ENCODE measurements at places on chromosomes 3 and 15.

DNA sequence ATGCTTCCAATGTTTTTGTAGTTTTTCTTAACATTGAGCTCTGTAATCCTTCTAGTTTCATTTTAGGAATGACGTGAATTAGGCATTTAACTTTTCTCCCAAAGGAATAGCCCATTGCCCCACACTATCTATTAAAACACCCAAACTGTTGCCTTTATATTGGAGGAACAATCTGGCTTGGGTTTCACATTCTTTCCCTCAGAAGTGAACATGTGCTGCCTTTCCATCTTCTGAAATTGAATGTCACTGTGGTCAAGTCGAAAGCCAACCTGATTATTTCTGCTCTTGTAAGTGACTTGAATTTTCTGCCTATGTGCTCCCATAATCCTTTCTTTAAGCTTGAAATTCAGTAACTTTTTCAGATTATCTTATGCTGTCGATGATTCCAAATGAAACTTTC is 214.5 kb downstream of the SLC9A9 start:
- no peak for DNase-seq

DNA sequence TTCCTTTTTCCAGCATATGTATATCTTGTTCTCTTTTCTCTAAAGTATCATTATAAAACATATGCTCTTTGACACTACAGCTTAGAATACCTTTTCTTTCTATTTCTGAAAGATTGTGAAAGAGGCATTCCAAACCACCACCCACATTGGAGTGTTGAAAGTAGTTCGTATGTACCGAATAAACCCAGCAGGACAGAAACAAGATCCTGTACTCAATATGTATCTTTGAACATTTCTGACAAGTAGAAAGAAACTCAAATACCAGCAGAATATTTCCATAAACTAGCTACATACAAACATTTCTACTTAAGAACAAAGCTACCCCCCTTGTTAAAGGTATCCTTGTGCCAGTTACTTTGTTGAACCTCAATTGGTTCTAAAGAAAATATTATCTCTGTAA is 415.3 kb upstream of the ALCAM start:
- no peak for DNase-seq

GRCh38 chr3:149879872-149880271 is 66.9 kb downstream of the RNF13 start:
- peak; percentile 15 for DNase-seq

DNA sequence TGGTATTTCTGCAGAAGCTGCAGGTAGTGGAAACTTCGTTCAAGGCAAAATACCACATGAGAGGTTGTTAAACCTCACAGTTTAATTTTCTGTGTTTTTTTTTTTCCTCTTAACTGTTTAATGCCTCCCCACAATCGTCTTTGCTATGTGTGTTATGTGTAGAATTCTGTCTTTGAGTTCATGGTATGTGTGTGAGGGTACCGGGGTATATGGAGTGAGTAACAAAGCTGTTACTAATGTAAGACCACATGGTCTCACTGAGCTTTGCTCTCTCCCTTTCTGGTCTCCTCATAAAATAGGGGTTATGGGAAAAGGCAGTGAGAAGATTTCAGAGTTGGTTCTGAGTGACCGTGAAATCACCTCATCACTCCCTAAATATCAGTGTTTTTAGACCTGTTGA is 143.6 kb downstream of the USP13 start:
- no peak for DNase-seq

- no peak for DNase-seq
Observed at GRCh38 chr3:170622369-170623159, 36.7 kb upstream of the SLC7A14 start.

GRCh38 chr3:62113092-62113491 is 260.3 kb downstream of the FEZF2 start:
- DNase-seq: no peak

GRCh38 chr15:81388436-81388770 is 14.4 kb upstream of the TMC3 start:
- DNase-seq: no peak

DNA sequence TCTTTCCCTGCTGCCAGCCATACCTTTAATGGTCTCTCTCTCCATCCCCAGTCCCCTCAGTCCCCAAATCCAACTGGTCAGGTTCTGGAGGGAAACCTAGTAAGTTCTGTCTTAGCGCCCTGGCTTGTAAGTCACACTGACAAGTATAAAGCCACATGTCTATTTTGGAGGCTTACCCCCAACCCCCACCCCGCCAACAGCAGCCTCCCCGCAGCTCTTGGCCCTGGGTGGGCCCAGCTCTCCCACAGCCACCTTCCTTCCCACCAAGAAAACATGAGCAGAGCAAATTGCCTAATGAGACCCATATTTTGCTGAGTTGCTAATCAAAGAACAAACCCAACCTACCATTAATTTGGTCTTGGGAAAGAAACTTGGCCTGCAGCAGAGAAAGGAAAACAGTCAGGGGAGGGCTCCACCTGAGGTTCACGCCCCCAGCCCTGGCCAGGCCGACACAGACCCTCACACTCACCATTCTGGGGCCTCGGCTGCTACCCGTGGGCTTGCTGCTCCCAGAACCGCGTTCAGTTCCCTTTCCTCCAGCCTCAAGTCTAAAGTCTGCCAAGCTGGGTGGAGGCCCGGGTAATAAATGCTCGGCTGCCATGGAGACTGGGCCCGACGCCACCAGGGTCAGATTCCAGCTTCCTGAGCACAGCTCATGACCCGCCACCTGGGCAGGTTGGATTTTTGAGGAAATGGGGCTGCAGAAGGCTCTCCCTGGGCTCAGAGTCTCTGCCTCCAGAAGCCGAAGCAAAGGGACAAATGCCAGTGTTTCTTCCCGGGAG is at the start of gene CALML4:
CALML4 (minus strand) TSS at position 557 of the 782 bp plus-strand sequence; CDS start at position 472, 85 bp downstream.
- no peak for DNase-seq

DNA sequence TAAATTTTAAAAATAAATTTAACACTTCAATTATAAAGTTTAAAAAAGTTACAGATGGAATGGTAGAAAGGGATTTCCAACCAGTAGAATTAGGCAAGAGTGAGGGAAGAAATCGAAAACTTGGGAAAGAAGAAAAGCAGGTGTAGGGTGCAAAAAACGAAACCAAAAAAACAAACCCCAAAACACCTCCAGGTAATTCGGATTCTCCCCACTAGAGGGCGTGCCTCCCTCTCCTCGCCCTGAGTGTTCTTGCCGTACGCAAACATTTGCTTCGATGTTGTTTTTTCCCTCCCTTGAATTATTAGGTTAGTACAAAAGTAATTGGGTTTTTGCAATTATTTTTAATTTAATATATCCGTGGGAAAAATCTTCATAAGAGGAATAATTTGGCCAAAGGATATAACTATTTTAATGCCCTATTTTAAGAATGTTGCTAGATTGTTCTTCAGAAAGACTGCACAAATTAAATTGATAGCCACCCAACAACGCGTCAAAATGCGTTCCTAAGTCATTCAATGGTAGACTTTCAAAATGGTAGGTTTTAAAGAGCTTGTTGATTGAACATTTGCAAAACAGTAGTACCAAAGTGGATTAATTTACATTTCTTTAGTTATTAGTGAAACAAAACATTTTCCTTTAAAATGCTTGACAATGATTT is 63.7 kb downstream of the SLC30A4 start:
- DNase-seq: no peak

- DNase-seq: no peak
Observed at GRCh38 chr3:125357032-125357658, 18.0 kb downstream of the ZNF148 start.

GRCh38 chr15:57235873-57236272 is 140.4 kb upstream of the CGNL1 start:
- peak; percentile 48 for DNase-seq

- DNase-seq: no peak
Observed at GRCh38 chr3:147356145-147356908, 50.0 kb downstream of the ZIC4 start.

DNA sequence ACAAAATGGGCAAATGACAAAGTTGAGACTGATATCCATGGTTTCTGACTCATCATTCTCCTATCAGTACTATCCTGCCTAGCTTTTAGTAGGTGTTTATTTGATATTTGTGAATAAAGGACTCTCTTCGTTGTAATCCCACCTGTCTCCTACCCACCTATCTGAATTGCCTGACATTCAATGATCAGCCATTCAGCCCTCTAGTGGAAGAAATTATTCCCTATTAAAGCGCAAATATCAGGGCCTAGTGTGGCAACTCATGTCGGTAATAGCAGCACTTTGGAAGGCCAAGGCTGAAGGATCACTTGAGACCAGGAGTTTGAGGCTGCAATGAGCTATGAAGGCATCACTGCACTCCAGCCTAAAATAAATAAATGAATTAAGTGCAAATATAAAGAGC is 195.7 kb upstream of the SETMAR start:
- DNase-seq: no peak

DNA sequence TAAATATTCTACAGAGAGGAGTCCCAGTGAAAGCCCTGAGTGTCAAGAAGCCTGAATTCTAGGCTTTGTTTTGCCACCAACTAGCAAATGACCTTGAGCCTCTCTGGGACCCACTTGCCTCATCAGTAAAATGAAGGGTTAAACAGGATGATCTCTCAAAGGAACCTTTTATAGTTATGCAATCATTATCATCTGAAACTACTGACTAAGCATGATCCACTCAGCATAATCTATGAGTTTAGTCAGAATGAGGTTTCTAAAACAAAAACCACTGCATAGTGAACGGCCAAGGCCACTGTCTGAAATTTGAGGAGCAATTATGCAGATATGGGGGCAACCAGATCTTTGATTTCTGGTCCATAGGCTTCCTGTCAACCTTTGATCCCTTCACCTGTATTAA is 319.0 kb downstream of the MECOM start:
- DNase-seq: no peak

- DNase-seq: no peak
Observed at GRCh38 chr3:54538346-54538745, 389.5 kb downstream of the LRTM1 start.

DNA sequence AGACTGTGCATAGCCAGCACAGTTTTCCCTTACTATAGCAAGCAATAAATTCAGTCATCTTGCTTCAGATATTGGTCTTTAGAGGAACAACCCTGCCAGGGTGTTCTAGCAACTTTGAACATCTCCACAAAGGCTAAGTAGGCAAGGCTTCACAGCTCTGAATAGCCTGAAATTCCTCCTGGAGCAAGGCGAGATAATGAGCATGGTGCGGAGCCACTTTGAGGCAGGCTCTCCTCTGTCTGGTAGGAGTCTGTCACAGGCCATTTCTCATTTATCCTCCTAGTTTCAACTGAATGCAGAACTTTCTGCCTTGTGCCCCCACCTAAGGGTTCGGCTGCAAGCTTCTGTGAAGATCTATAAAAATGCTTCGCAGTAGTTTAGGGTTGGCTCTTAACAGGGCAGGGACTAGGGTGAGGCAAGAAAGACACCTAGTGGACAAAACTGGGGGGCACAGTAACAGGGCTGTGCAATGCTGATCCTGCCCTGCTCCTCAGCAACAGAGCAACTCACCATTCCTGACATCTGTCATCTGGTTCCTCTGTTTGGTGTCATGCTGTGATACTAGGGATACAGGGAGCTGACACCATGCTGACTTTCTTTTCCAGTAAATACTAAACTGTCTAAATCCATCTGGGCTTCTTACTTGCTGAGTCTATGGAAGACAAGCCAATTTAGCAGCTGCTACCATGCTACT is 16.6 kb upstream of the EHHADH start:
- no peak for DNase-seq

DNA sequence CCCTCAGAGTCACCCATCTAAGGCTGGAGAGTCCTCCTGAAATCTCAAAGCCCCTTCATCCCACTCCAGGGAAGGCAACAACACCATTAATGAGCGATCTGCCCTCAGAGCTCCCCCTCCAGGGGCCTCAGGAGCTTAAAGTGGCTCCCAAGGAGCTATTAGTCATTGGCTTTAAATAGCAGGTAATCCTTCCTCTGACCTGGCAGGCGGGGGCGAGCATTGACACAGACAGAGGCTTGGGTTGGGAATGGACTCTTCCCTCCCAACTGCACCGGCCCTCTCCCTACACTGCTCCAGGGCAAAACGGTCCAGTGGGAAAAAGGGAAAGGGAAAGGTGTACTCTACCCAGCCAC is 1.4 kb downstream of the MFGE8 start:
- DNase-seq: no peak

- DNase-seq: no peak
Observed at GRCh38 chr3:186577521-186577920, 7.0 kb downstream of the DNAJB11 start.

GRCh38 chr15:48352474-48353072 is 21.3 kb downstream of the DUT start:
- no peak for DNase-seq

GRCh38 chr3:63405882-63406281 is 127.8 kb downstream of the SYNPR start:
- no peak for DNase-seq

DNA sequence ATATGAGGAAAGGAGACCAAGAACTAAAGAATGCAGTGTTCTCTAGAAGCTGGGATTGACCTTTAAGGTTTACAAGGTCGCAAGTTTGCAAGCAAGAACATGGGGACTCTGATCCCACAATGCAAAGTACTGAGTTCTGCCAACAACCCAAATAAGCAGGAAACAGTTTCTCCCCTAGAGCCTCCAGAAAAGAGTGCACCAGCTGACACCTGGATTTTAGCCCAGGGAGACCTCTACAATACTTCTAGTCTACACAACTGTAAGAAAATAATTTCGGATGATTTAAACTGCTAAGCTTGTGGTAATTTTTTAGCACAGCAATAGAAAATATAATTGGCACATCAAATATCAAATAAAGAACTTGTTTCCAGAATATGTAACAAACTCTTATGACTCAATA is 46.4 kb downstream of the EHHADH start:
- DNase-seq: no peak

GRCh38 chr3:190566043-190566933 is 52.4 kb downstream of the IL1RAP start:
- peak; percentile 99 for DNase-seq

- peak; percentile 78 for DNase-seq
Observed at GRCh38 chr15:79310985-79311900, at the start of gene TMED3. Gene TMED3, plus strand, starts transcription at chr15:79311112. Its CDS starts 138 bp downstream, at chr15:79311250.

DNA sequence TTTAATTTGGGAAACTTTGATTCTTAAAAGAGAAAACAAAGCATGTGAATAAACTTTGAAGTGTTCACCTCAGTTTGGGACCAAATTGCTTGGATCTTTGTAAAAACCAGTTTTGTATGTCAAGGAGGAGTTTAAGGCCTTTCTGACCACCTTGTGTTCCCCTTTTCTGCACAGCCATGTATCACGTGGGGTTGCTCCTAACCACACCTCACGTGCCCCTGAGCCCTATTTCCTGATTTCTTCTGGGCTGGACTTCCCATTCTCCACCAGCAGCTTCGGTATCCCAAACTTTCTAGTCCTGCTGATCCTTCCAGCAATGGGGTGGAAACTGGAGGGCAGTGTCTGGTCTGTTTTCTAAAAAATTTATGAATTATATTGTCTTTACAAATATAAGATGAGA is 76.4 kb upstream of the STT3B start:
- DNase-seq: no peak

DNA sequence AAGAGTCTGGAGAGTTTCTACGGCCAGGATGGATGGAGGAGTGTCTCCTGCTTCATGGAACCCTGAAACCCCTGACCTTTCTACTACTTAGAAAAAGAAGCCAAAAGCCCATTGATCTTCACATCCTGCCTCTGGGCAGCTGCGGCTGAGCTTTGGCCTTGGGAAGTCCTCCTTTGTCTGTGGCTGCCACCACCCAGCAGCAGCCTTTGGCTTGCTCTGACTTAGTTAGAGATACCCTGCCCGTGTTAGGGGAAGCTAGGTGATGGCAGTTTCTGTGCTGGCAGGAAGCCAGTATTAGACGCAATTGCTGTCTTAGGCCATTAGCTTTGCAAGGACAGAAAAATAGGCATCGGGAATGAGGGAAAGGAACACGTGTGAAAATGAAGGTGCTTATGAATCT is 18.8 kb downstream of the APH1B start:
- no peak for DNase-seq

All from HS-27A (cell line).